Activated CD8-positive, alpha-beta memory T cell treated with anti-CD3 and anti-CD28 coated beads, Interleukin-2, amount 10 ng/mL, durations not matched to agents 7 days and 5 days (primary cell): ENCODE measurements at places on chromosomes 3 and 15. TPM values are rescaled to one million over a fixed set of nuclear protein-coding genes. Genes with fewer than 3 reads are reported as not detected.

The C3orf49 gene
- not detected for total RNA-seq

The GUCA1C gene
- not detected for total RNA-seq

- H3K27ac ChIP-seq: no peak overlapping the region
- DNase-seq: no peak
- no peaks in the 10 kb centered on the region for H3K4me1 ChIP-seq
- H3K36me3 ChIP-seq: no peaks in the 10 kb centered on the region
Observed at GRCh38 chr3:55000546-55000945, 72.7 kb upstream of the LRTM1 start.

GRCh38 chr3:66492672-66493071 is 8.2 kb downstream of the LRIG1 start:
- H3K27me3 ChIP-seq: no peaks in the 10 kb centered on the region
- DNase-seq: no peak
- peaks cover 3% of the 10 kb centered on the region for H3K36me3 ChIP-seq
- no peak overlapping the region for H3K27ac ChIP-seq
- H3K4me1 ChIP-seq: peaks cover 90% of the 10 kb centered on the region

DNA sequence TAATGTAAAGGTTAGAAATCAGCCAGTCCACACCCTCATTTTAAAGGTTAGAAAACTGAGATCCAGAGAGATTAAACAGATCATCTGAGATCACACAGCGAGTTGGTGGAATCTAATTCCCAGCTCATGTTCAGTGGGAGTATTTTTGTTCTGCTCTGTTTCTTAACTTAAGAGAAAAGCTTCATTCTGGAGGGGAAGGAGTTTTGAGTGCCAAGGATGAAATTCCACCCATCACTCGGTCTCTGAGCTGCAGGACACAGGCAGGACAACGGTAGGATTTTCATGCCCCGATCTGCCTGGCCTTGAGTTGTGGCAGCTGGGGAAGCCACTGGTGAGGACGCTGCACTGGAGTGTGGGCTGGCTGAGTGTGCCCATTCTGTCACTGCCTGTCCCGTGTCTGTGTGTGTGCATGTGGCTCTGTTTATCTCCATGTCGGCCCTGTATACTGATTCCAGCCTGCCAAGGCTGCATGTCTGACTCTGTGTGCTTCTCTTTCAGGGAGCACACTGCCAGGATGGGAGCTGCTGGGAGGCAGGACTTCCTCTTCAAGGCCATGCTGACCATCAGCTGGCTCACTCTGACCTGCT is 94.3 kb downstream of the CEMIP start:
- no peaks in the 10 kb centered on the region for H3K36me3 ChIP-seq
- no peaks in the 10 kb centered on the region for H3K4me1 ChIP-seq
- no peak for DNase-seq
- H3K27me3 ChIP-seq: peaks cover 4% of the 10 kb centered on the region
- no peak overlapping the region for H3K27ac ChIP-seq

GRCh38 chr3:159186581-159186980 is 384.7 kb downstream of the MFSD1 start:
- DNase-seq: no peak
- no peak overlapping the region for H3K27ac ChIP-seq
- H3K4me1 ChIP-seq: no peaks in the 10 kb centered on the region
- no peak overlapping the region for H3K4me3 ChIP-seq

- H3K4me1 ChIP-seq: peaks cover 24% of the 10 kb centered on the region
Observed at GRCh38 chr3:45679805-45680204, 9.4 kb upstream of the SACM1L start.
